ENCODE measurements at places on chromosomes 4 and X. TPM values are rescaled to one million over a fixed set of nuclear protein-coding genes. Genes with fewer than 3 reads are reported as not detected.

The KDR gene
- 37.4 TPM for total RNA-seq

The HTN1 gene
- total RNA-seq, result not detected

The FREM3 gene
- total RNA-seq, result not detected

The GLRB gene
- 3.3 TPM for total RNA-seq

The ENAM gene
- not detected for total RNA-seq

The CXCL5 gene
- 0.58 TPM for total RNA-seq

DNA sequence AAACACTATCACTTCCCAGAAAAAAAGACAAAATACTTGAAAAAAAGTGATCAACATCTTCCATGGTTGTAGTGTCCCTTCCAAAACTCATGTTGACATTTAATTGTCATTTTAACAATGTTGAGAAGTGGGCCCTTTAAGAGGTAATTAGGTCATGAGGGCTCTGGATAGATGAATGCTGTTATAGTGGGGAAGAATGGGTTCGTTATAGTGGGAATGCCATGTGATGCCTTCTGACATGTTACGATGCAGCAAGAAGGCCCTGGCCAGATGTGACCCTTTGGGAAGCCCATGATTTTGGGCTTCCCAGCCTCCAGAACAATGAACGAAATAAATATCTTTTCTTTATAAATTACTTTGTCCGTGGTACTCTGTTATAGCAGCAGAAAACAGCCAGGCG lies 4.0 kb upstream of the SLC10A6 start:
- DNase-seq, result no peak

DNA sequence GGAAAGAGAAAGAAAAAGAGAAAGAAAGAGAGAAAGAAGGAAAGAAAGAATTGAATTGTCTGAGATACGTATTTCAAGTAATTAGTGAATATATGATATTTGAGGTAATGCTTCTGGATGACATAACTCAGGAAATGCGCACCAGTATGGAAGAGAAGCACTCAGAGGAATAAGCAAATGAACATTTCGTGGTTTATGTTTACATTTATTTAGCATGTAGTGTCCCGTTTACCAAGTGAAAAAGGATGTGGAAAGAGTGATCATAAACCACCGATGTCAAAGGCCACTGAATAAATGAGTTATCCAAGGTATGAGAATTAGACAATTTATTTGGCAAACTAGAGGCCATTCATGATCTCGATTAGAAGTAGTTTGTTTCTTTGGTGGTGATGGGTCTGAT lies 200.4 kb downstream of the ARAP2 start:
- no peak for DNase-seq

DNA sequence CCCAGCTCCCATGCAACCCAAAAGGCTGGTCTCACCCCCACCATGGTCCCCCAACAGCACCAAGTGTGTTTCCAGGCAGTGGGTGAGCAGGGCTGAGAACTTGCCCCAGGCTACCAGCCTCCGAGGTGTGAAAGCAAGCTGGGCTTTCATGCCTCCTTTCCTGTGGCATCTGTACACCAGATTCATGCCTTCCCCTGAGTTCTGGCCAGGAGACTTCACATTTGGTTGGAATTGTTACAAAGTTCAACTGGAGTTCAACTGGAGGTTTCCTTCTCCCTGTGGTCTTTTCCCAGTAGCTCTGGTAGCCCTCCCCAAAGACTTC lies 77.6 kb upstream of the RAB40AL start:
- DNase-seq, result no peak

- no peak for DNase-seq
Observed at GRCh38 chr4:40367451-40367850, 32.3 kb downstream of the CHRNA9 start.

DNA sequence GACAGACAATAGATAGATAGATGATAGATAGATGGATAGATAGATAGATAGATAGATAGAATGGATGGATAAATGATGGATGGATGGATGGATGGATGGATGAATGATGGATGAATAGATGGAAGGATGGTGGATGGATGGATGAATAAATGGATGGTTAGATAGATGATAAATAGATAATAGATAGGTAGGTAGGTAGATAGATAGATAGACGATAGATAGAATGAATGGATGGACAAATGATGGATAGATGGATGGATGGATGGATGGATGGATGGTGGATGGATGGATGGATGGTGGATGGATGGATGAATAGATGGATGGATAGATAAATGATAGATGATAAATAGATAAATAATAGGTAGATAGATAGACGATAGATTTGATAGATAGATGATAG lies 287.4 kb downstream of the CRLF2 start:
- DNase-seq, result no peak

- no peak for DNase-seq
Observed at GRCh38 chrX:36581030-36581429, 427.1 kb upstream of the FAM47C start.

DNA sequence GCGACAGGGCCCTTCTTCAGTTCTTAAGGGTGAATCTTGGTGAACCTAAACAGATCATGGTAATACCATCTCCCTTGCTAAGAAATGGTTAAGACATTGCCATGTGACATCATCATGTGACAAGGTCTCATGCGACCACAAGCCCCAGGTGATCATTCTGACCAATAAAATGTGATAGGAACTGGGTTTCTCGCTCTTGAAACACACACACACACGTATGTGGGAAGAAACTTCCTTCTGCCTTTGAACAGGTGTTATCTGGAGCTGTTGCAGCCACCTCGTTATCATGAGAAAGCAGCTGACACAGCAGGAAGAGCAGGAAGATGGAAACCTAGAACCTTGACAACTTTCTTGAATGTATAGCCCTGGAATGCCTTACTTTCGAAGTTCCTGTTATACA lies 10.2 kb downstream of the SOD3 start:
- DNase-seq, result no peak

- no peak for DNase-seq
Observed at GRCh38 chr4:16079046-16079445, 4.8 kb downstream of the PROM1 start.

DNA sequence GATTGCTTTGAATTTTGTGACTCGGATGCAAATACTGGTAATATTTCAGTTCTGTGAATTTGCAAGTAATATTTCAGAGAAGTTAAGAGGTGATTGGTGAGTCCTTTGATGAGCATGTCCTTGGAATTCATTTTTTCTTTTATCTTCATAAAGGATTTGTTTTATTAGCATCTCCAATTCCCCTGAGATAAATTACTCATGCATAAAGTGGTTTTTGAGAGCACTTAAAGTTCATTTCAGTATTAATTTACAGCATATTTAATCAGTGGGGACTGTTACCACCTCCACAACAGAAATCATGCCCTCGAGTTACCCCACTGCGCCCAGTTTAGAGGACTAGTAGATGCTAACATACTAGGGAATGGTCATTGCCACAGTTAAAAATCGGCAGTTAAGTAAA lies 65.0 kb downstream of the ZFX start:
- no peak for DNase-seq

DNA sequence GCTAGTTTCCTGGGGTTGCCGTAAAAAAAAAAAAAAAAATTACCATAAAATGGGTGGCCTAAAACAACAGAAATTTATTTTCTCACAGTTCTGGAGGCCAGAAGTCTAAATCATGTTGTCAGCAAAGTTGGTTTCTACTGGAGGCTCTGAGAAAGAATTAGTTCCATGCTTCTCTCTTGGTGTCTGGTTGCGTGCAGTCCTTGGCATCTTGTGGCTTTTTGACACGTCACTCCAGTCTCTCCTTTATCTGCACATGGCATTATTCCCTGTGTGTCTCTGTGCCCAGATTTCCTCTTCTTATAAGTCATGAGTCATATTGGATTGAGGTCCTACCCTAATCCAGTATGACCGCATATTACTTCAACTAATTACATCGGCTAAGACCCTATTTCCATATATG lies 38.7 kb downstream of the SPATA4 start:
- no peak for DNase-seq

DNA sequence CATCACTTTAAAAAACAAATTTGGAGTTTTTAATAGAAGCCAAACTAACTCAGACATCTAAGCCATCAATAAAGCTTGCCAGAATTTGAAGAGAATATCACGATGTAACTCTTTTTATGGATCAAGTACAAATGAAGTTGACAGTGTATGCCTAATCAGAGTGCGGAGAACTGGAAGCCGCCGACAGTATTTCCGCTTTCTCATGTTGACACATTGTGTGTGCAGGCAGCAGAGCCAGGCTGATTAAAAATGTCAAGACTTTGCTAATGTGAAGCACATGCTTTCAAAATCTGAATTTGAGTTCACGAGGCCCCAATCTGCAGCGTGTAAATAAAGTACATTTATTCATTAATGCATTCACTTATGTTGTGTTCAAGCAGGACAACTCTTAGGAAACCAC lies 161.2 kb downstream of the TENM3 start:
- DNase-seq, result no peak

- no peak for DNase-seq
Observed at GRCh38 chrX:45758738-45759397, 558.2 kb upstream of the DIPK2B start.
